ENCODE measurements at places on chromosomes 16 and 17. TPM values are rescaled to one million over a fixed set of nuclear protein-coding genes. Genes with fewer than 3 reads are reported as not detected.

SLFN12L gene
- polyA plus RNA-seq, result 27.5 TPM

TK1 gene
- 2.2 TPM for polyA plus RNA-seq

SLC12A3 gene
- polyA plus RNA-seq, result not detected

E4F1 gene
- polyA plus RNA-seq, result 16.5 TPM

CDR2L gene
- 0.06 TPM for polyA plus RNA-seq

TBC1D3I gene
- not detected for polyA plus RNA-seq

RNF112 gene
- polyA plus RNA-seq, result not detected

NOG gene
- polyA plus RNA-seq, result 1.2 TPM

KRTAP17-1 gene
- polyA plus RNA-seq, result not detected

SAMD14 gene
- polyA plus RNA-seq, result not detected

PDILT gene
- polyA plus RNA-seq, result not detected

TEKT1 gene
- polyA plus RNA-seq, result not detected

GPRC5C gene
- polyA plus RNA-seq, result not detected

NEUROD2 gene
- not detected for polyA plus RNA-seq

SPEM3 gene
- polyA plus RNA-seq, result not detected

PYY gene
- polyA plus RNA-seq, result not detected

SLC25A11 gene
- polyA plus RNA-seq, result 85.1 TPM

CDT1 gene
- 0.26 TPM for polyA plus RNA-seq

CDRT4 gene
- not detected for polyA plus RNA-seq

GAN gene
- polyA plus RNA-seq, result 2.4 TPM

GUCY2D gene
- 0.22 TPM for polyA plus RNA-seq

TP53TG3E gene
- polyA plus RNA-seq, result not detected

SMIM5 gene
- 0.13 TPM for polyA plus RNA-seq

SMIM36 gene
- polyA plus RNA-seq, result not detected

CHTF8 gene
- polyA plus RNA-seq, result 181 TPM
